NCI-H1092 (cell line): ENCODE measurements at places on chromosomes 12 and 14.

DNA sequence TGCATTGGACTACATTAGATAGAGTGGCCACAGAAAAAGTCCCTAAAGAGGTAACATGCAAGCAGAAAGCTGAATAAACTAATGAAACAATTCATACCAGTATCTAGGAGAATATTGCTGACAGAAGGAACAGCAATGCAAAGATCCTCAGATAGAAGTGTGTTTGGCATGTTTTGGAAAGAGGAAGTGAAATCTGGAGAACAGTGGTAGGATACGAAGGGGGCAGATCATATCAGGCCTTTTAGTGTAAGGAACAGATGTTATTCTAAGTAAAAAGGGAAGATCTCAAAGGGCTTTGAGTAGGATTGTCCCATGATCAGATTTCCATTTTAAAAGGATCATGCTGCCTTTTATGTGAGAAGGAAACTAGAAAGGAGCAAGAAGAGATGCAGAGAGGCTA lies 342.9 kb downstream of the PAWR start:
- no peak for DNase-seq

- DNase-seq, result no peak
Observed at GRCh38 chr14:100067481-100067880, 2.3 kb downstream of the EVL start.

GRCh38 chr12:78787576-78787975 lies 77.0 kb upstream of the SYT1 start:
- no peak for DNase-seq

DNA sequence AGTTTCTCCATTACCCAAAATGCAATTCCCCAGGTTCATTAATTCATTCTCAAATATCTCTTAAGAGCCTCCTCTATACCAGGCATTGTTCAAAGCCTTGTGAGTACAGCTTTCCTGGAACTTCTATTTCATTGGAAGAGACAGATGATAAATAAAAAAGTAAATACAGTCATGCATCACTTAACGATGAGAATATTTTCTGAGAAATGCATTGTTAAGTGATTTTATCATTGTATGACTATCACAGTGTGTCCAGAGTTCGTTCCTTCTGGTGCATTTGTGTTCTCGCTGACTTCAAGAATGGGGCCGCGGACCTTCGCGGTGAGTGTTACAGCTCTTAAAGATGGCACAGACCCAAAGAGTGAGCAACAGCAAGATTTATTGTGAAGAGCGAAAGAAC lies 66.0 kb downstream of the ANO4 start:
- no peak for DNase-seq

- DNase-seq, result no peak
Observed at GRCh38 chr14:89912667-89913211, 41.8 kb downstream of the EFCAB11 start.

- DNase-seq, result no peak
Observed at GRCh38 chr12:54004841-54005530, 3.8 kb upstream of the HOXC8 start.

DNA sequence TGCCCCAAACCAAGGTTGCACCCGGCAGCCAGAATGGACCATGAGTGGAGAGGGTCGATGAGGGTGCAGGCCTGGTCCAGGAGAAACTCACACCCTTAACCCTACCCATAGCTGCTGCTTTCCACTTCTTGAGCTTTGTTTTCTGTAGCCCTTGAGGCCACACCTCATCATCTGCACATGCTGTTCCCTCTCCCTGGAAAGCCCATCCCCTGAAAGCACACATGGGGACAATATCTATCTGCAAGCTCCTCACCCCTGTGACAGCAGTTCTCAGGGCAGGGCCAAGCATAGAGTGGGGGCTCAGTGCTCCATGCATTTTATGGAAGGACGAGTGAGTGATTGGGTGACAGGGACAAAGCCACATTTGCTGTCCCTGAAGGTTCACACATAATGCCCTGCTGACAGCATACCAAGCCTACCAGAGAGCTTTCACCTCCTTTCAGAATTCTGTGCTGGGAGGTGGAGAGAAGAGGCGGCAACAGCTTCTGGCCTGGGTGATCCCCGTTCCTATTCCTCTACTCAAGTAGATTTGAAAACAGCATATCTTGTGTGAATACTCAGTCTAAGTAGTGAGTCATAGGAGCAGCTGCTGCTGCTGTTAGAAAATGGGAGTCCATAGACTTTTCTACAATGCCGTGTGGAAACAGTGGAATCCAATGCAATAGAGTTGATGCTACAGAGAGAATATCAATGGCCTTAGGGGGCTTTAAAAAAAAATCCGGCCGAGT lies 44.6 kb downstream of the SRGAP1 start:
- no peak for DNase-seq

DNA sequence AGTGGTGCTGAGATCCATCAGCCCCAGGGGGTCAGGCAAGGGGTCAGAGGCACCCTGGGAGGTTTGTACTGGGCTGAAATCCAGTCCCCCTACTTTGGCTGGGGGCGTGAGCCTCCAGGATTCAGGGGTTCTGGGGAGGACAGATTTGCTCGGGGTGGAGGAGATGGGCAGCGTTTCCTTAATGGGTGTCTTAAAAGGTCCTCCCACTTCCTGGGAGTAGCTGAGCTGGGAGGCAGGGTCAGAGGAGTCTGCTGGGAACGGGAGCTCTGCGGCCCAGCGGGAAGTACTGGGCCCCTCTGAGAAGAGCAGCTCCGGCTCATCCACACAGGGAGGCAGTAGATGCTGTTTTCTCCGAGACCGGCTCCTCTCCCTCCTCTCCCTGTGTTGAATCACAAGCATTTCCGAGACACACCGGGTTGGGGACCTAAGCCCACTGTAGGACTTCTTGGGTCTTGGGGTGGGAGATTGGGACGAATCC lies 2.1 kb upstream of the TEX52 start:
- no peak for DNase-seq

DNA sequence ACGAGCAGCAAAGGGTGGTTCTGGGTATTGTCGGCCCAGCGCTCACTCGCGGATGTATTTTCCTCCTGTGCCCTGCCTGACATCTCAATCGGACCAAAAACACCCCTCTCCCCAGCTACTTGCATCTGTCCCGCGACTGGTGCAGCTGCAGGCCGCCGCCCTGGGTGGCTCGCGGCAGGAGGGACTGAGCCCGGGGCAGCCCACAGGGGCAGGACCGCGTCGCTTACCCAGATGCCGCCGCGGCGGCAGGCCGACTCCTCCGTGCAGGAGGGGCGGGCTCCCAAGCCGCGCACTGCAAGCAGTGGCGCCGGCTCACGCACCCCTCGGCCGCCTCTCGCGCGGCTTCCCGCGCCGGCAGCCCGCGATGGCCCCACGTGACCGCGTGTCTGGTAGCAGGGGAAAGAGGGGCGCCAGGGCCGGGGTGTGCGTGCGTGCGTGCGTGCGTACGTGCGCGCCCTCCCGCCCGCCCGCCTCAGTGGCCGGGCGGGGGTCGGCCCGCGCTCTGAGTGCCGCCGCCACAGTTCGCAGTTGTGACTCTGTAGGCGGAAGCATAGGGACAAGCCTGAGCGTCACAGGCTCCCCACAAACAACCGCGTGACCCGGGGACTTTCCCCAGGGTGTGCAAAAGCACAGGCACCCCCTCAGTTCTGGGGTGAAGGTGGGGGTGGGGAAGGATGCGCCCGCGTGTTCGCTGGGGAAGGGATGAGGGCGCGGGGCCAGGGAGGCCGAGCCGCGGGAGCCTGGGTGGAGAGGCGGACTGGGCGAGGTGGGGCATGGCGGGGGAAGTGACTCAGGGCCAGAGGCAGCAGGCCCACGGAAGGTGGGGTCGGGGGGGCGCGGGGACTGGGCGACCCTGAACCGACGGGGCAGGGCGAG lies at the start of gene ZBTB25:
Gene ZBTB25, minus strand, starts transcription at position 405 of the 876 bp plus-strand sequence. CDS start 13,305 bp downstream, outside the sequence.
- DNase-seq, result peak; percentile 95

GRCh38 chr12:72734581-72734980 lies 462.4 kb downstream of the TRHDE start:
- DNase-seq, result no peak

DNA sequence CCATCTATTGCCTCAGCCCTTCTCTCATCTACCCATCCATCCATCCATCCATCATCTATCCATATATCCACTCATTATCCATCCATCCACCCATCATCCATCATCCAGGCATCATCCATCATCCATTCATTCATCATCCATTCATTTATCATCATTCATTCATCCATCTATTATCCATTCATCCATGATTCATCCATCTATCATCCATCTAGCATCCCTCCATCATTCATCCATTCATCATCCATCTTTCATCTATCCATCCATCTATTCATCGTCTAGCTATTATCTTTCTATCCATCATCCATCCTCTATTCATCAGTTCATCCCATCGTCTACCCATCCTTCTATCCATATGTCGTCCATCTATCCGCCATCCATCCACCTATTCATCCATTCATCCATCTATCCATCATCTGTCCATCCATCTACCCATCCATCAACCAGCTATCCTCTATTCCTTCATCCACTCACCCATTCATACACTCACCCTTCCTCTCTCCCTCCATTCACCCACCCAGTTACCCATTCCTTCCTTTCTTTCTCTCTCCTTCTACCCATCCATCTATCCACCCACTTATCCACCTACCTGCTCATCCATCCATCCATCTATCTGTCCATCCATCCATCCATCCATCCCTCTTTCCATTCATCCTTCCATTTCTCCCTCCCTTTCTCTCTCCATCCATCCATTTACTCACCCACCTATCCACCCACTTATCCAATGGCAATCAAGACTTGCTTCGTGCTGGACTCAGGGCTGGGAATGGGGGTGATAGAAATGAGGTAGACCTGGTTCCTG lies 59.3 kb downstream of the KIF26A start:
- no peak for DNase-seq

DNA sequence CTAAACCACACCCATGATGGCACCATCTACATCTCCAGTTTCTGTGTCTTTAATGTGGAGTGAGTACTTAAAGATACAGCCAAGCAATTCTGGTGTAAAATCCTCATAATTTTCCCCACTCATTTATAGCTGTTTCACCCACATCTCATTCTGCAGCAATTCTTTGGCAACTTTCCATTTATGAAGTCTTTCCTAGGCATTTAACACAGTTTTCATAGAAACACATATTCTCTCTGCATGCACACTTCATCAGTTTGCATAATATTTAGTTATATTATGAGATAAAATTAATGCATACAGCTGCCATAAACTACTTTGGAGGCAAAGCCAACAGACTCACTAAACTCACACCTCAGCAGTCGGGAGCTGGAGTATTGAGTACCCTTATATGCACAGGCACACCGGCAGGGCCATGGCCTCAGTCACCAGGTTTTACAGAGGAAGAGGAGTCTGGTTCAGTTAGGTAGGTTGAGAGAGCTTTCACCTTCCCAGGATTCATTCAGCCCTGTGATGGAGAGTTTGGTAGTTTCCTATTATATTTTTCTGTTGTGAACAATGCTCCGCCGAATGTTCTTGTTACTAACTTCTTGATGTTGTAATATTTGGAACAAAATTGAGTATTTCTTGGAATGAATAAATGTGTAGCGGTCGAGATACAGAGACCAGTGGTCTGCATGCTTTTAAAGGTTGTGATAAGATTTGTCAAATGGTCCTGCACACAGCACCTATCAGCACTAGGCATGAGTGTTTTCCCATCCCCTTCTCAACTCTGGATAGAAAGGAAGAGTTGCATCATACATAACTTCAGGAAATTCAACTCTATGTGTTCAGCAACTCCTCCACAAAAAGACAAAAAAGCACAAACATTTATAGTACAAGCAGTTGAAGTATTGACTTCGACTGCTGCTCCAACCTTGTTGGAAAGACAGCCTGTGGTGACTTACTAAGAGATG lies 123.5 kb downstream of the TTC8 start:
- DNase-seq, result no peak

DNA sequence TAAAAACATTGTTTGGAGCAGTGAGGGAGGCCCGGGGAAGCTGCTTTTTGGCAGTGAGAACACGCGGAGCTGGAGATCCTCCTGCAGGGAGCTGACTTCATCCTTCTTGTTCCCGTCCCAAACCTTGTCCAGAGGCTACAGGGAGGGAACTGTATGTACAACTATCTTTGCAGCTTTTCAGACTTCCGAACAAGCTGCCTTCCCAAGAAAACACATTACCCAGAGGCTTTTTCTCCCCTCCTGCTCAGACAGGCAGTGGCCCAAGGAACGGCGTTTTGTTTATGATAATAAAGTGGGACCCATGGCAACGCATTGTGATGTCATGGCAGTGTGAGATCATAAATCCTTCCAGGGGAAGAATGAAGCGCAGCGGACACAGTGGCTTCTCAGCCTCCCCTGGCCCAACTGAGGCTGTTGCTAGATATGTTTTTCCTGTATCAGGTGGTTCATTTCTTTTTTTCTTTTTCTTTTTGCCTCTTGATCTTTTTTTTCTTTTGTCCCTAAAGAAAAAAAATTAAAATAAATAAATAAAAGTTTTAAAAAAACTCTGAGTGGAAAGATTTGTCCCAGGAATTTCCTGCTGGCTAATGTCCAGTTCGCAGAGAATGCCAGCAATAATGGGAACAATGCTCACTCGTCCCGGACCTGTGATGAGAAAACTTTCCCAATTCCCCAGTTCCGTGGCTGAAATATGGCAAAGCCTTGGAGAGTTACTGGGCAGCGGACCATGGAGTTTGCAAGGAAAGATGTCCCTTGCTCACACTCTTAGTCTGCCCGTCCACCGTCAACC lies 103.4 kb upstream of the MAP1LC3B2 start:
- DNase-seq, result no peak

- DNase-seq, result no peak
Observed at GRCh38 chr14:54300881-54301280, 95.9 kb upstream of the CDKN3 start.

DNA sequence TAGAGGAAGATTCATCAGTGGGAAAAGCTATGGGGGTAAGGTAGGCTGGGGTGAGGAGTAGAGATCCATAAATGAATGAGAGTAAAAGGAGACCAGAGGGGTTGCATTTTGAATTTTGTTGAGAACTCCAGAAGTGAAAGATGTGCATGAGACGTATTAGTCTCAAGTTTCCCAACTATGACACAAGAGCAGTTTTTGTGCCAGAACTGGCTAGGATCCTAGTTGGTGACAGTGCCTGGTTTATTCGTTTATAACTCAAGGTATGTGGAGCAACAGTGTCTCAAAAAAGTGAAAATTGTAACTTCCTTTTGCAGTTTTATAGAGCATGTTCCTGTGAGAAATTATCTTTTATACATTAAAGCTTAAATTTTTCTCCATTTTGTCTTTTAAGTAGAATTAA lies 377.0 kb downstream of the NPAS3 start:
- DNase-seq, result no peak

DNA sequence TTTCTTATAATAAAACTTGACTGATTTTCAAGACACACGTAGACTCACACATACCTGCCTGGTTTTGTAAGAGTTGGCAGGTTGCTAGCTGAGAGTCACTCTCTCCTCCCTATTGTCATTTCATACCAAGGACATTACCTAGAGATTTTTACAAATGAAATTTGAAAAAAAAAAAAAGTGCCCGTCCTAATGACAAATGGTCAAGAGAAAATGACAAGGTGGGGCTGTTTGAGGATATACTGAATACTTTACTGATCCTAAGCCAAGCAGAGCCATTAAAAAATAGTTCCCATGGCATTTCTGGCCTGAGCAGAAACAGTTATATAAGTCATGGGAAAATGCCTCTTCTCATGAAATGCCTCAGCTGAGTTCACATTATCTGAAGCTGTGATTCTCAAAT lies 150.2 kb downstream of the DYRK2 start:
- DNase-seq, result no peak
